ENCODE measurements at places on chromosomes 7 and 10.

GRCh38 chr10:89518876-89519842 lies 16.2 kb downstream of the SLC16A12 start:
- DNase-seq, result no peak

DNA sequence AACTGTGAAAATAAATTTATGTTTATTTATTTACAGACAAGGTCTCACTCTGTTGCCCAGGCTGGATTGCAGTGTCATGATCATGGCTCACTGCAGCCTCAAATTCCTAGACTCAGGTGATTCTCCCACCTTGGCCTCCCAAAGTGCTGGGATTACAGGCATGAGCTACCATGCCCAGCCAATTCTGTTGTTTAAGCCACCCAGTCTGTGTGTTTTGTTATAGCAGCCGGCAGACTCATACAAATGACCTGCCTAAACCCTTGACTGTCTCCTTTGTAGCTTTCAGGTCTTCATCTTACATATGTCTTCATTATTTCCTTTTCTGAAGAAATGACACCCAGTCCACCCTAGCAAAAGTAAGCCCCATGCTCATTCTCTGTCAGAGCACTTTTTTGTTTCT lies 43.8 kb upstream of the KMT2C start:
- no peak for DNase-seq

DNA sequence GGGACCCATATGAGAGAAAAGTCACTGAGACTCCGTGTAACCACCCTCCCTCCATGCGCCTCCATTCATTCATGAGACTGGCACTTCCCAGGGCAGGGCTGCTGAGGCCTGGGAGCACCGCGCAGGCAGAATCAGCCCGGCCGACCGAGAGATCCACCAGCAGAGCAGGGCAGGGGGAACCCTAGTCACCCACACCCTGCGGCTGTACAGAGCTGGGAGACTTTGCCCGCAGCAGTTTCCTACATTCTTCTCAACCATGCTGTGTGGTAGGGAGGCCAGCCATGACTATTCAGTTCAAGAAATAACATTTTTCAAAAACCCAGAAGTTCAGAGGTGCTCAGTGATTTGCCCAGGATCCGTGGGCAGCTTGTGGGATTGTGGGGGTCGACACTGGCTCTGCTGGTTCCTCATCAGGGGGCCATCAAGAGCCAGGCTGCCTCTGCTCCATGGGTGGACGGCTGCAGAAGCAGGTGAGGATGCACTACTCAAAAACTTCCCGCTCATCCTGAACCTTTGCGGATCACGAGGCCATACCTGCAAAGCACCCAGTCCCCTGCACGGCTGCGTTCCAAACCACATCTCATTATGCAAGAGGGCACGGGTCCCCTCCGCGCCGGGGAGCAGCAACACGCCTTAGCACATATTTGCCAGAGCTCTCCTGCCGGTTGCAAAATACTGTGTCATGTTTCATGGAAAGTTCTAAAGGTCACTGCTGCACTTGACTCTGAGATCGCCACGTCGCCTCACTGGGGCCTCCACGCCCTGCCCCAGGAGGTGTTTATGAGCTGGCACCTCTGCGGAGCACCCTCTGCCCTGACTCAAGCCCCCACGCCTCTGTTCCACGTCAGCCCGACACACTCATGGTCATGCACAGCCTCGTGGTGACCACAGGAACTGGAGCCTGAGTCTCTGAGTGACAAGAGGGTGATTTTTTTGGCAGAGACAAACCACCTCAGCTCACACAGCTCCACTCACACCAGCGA lies 132.0 kb downstream of the PRKAG2 start:
- DNase-seq, result no peak

GRCh38 chr7:89023877-89024276 lies 228.3 kb upstream of the TEX47 start:
- DNase-seq, result no peak

- DNase-seq, result no peak
Observed at GRCh38 chr10:119256030-119256429, 48.7 kb downstream of the GRK5 start.

DNA sequence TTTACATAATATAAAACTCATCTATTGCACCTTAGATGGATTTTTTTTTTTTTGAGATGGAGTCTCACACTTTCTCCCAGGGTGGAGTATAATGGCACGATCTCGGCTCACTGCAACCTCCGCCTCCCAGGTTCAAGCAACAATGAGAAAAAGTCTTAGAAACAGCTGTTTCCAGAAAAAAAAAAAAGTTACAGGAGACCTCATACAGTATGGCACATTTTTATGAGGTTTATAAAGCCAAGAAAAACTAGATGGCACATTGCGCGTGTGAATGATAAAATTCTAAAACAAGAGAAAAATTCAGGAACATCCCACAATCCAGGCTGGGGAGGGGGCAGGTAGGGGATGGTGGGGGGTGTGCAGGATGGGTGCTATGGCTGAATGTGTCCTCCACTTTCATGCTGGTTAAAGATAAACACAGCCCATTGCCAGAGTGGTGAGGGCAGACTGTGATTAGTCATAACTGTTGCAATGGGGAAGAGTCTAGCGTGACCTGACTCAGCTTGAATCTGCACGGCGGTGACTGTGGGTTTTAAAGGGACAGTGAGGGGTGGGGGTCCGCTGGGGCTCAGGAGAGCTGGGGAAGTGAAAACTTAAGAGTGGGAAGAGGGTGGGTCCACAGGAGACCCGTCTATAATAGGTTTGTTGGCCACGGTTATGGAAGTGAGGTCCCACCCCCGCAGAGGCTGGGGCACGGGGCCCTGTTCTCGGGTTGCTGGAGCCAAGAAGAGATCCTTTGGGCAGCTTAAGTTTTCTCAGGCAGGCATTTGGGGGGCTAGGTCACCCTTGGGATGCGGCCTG lies 11.9 kb upstream of the LRRC27 start:
- no peak for DNase-seq

DNA sequence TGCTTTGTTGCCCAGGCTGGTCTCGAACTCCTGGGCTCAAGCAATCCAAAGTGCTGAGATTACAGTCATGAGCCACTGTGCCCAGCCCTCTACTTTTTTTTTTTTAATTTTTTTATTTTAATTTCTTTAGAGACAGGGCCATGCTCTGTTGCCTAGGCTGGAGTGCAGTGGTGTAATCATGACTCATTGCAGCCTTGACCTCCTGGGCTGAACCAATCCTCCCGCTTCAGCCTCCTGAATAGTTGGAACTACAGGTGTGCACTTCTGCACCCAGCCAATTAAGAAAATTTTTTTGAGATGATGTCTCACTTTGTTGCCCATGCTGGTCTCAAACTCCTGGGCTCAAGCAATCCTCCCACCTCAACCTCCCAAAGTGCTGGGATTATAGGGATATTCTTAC lies 528.6 kb downstream of the GATA3 start:
- no peak for DNase-seq

DNA sequence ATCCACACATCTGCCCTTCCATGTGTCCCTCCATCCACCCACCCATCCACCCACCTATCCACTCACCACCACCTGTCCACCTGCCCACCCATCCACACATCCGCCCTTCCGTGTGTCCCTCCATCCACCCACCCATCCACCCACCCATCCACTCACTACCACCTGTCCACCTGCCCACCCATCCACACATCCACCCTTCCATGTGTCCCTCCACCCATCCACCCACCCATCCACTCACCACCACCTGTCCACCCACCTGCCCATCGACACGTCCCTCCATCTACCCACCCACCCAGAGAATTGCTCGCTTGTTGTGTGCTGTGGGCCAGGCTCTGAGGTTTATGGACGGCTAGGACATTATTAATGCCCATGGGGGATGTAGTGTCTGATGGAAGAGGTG lies 500.2 kb downstream of the DNAJB6 start:
- no peak for DNase-seq

- DNase-seq, result no peak
Observed at GRCh38 chr7:90201500-90202195, 9.9 kb upstream of the STEAP2 start.

DNA sequence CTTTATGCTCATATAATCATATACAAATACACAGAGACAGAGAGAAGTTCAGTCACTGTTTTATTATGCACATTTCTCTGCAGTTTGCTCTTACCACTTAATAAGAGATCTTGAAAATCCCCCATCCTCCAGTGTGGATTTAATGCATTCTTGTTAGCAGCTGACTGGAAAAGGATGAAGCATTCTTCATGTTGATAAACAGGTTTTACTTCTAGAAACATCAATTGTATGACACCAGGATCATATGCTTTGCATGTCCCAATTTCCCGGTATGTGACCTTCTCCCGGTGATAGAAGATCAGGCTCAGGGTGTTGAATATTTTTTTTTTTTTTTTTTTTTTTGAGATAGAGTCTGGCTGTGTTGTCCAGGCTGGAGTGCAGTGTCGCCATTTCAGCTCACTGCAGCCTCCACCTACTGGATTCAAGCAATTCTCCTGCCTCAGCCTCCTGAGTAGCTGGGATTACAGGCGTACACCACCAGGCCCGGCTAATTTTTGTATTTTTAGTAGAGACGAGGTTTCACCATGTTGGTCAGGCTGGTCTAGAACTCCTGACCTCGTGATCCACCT lies 6.2 kb upstream of the CREB3L2 start:
- DNase-seq, result no peak

DNA sequence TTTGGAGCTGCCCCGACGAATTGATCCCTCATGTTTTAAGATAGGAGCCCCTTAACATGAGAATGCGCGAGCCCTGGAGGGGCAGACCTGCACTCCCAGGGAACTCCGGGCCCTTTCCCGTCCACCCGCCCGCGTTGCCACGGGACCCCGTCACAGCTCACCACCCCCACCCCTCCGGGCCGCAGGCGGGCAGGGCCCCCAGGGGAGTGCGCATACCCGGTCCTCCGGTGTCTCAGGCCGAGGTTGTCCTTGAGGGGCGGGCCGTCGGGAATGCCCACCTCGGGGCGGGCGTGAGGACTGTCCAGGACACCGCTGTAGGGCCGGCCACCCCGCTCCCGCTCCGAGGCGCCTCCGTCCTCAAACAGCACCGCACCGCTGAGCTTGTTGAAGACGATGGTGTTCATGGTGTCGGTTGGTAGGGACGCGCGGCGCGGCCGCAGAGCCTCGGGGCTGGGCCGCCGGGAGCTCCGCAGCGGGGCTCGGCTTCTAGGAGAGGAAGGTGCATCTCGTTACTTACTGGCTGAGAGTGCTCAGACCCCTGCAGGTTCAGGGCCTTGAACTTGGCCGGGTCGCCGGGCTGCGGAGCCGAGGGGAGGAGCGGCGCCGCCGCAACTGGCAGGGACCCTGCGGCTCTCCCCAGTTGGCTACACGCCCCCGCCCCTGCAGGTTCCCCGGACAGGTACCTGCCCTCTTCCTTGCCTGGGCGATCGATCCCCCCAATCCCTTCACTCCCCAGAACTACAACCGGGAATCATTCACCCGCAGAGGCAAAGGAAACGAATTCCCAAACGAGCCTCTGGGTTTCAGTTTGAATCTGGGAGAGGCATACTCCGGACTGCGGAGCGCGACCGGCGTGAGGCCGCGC lies 2.4 kb downstream of the MKX start:
- no peak for DNase-seq

- DNase-seq, result no peak
Observed at GRCh38 chr10:90775351-90776028, 82.3 kb downstream of the HTR7 start.

- DNase-seq, result no peak
Observed at GRCh38 chr7:157271315-157271990, 65.4 kb upstream of the DNAJB6 start.

- no peak for DNase-seq
Observed at GRCh38 chr10:89047397-89047796, 56.8 kb downstream of the FAS start.

DNA sequence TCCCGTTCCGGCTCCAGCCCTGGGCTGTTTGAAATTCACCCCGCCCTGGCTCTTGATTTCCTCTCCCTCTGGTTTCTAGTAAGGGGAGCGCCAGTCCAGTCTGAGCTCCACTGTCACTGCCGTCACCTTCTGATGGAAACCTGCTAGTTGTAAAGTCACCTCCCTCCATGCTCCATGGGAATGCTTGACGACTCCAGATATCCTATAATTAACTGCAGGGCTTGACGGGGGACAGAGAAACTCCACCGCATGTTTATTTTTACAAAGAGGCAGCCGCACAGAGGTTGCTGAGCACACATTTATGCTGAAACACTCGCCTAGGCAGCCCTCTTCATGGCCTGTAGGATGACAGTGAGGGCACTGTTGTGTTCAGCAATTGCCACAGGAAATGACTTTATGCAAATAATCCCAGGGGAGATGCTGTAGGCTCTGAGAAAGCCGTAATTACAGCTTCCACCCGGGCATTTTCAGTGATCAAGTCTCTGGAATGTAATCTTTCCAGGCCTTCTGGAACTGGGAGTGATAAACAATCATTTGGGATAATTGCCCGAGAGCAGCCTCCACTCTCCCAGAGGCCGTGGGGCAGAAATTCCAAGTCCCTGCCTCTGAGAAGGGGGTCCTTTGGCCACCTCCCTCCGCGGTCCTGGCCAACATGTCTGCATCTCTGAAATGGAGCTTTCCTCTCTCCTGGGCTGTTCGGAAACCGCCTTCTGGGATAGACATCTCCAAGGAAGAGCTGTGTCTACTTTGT lies 300.5 kb downstream of the KLF6 start:
- no peak for DNase-seq

DNA sequence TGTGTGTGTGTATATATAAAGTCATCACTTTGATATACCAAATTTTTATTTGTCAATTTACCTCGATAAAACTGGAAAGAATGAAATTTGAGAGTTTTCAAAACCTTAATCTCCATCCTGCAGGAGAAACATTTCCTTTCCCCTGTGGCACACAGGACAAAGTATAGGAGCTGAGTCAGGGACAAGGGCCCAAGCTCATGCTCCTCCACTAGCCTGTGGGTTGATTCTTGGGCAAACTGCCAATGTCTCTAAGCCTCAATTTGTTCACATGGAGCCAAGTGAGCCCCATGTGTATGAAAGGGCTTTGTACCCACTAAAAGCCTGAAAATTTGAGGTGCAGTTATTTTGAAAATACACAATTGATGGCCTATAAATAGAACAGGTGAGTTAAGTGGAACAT lies 60.3 kb upstream of the IL6 start:
- DNase-seq, result no peak

GRCh38 chr10:101053516-101053915 lies 8.3 kb upstream of the KAZALD1 start:
- DNase-seq, result no peak

GRCh38 chr10:90674461-90674860 lies 183.4 kb downstream of the HTR7 start:
- no peak for DNase-seq

GRCh38 chr7:114303301-114303700 lies 111.3 kb upstream of the FOXP2 start:
- DNase-seq, result no peak

GRCh38 chr10:107971973-107972372 lies 807.5 kb upstream of the SORCS1 start:
- no peak for DNase-seq

DNA sequence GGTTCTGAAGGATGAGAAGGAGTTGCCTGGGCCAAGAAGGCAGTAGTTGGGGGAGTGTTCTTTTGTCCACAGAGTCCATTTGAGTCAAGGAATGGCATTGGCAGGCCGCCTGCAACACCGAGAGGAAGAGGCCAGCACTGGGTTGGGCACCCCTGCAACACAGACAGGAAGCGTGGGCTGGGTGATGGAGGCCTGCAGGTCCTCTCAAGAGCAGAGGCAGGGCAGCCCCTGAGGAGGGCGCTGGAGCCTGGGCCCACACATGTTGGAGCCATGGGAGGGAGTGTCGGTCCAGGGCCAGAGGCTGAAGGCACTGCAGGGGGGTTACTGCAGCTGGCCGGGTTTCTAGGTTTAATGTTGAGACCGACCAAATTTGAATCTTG lies 137.3 kb downstream of the PTPN20 start:
- no peak for DNase-seq
